ENCODE measurements at places on chromosomes 13 and 19.

GRCh38 chr19:4935444-4935843 lies 26.1 kb downstream of the UHRF1 start:
- no peak for DNase-seq

DNA sequence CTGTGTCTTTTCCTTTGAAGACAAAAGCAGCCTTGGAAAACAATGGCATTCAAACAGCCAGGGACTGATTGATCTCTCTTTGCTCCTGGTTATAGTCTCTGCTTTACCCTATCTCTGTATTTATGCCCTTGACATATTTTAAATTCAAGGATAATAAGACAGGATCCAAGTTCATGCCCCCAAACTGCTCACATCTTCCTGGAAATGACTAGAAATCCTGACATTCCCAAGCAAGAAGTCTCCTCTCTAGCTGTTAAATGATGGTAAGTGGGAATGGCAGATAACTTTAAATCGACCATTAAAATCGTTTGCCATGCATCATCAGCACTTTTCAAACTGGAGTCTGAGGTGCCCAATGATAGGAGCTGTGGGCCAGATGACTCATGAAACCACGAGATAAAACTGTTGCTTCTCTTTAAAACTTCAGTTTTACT lies 435.6 kb downstream of the FOXO1 start:
- DNase-seq: no peak

GRCh38 chr13:69565334-69565733 lies 542.3 kb upstream of the ATXN8OS start:
- DNase-seq: peak; percentile 56

DNA sequence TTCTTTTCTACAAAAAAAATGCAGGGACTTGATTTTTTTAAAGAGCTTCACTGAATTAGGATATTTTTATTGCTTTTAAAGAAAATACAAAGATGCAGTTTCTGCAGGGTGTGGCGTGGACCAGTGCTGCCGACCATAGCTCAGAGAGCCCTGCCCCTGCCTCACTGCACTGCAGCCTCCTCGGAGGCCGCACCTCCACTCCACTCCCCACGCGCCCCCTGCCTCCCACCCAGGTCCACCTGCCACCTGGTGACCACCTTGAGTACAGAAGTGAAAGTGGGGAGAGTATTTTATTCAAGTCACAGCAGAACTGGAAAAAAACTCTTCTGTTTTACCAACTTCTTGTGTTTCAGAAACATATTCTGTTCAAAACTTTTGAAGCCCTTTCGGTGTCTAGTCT lies 7.9 kb upstream of the F7 start:
- DNase-seq: no peak

- DNase-seq: no peak
Observed at GRCh38 chr13:34156841-34157365, 339.0 kb downstream of the RFC3 start.

GRCh38 chr13:80040981-80041317 lies 300.0 kb downstream of the SPRY2 start:
- no peak for DNase-seq

GRCh38 chr13:47114030-47114429 lies 217.2 kb upstream of the HTR2A start:
- DNase-seq: peak; percentile 18

- no peak for DNase-seq
Observed at GRCh38 chr13:41700790-41701310, 243.5 kb downstream of the RGCC start.

GRCh38 chr13:45851956-45852355 lies 403 bp upstream of the SIAH3 start:
- DNase-seq: no peak

DNA sequence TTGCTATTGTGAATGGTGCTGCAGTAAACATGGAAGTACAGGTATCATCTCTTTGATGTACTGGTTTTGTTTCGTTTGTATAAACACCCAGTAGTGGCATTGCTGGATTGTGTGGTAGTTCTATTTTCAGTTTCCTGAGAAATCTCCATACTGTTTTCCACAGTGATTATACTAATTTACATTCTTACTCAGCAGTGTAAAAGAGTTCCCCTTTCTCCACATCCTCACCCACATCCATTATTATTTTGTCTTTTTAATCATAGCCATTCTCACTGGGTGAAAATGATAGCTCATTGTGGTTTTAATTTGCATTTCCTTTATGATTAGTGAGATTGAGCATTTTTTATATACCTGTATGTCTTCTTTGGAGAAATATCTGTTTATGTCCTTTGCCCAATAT lies 62.3 kb upstream of the PARP4 start:
- no peak for DNase-seq

DNA sequence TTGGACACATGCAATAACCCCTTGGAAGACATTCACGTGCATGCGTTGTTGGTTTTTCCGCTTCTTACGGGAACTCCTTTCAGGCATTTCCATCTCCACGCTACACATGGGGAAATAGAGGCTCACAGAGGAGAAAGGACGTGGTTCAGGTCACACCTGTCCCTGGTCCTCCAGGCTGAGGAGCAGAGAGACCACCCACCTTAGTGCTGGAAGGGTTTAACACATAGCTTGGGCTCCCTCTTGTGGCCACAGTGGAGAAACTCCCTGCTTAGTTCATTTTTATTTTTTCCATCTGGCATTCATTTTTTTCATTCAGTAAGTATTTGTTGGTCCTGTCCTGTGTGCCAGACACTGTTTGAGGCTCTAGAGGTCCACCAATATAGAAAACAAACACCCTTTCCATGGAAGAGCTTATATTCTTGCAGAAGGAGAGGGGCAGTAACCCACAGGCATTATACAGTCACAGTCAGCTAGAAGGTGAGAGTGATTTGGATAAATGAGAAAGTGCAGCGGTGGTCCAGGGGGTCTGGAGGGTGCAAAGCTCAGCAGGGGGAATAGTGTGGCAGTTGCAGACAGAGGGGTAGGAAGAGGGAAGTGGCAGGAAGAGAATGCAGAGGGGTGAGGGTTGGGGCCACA lies 24.2 kb upstream of the TTYH1 start:
- peak; percentile 93 for DNase-seq

- DNase-seq: peak; percentile 62
Observed at GRCh38 chr19:34733266-34733745, 737 bp upstream of the ZNF181 start.

- no peak for DNase-seq
Observed at GRCh38 chr13:92821324-92821723, 405.3 kb upstream of the GPC6 start.

- peak; percentile 93 for DNase-seq
Observed at GRCh38 chr19:2168619-2169424, 5.1 kb downstream of the DOT1L start.

Data from neural progenitor cell (in vitro differentiated cells).